Epithelial cell of prostate (primary cell): ENCODE measurements at places on chromosomes 11 and 22.

DNA sequence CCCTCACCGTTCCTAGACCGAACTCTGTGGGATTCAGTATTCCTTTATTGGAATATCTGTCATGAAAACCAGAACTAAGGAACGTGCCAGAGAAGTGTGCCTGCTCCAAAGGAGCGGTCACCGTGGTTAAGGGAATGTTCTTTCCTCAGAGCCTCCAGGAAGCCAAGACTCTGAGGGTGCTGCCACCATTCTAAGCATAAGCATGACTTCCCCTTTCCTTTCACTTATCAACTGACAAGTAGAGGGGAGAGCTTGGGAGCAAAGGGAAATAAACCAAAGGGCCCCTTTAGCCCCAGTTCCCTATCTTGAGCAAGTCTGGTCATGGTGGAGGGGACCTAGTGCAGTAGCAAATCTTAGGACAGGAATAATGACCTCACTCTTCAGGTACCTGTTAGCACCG lies 26.8 kb downstream of the CTR9 start:
- no peak for DNase-seq

- DNase-seq: no peak
Measured at GRCh38 chr22:19703869-19704268, 10.4 kb upstream of the SEPTIN5 start.

GRCh38 chr11:131470216-131470925 lies 100.0 kb downstream of the NTM start:
- no peak for DNase-seq

DNA sequence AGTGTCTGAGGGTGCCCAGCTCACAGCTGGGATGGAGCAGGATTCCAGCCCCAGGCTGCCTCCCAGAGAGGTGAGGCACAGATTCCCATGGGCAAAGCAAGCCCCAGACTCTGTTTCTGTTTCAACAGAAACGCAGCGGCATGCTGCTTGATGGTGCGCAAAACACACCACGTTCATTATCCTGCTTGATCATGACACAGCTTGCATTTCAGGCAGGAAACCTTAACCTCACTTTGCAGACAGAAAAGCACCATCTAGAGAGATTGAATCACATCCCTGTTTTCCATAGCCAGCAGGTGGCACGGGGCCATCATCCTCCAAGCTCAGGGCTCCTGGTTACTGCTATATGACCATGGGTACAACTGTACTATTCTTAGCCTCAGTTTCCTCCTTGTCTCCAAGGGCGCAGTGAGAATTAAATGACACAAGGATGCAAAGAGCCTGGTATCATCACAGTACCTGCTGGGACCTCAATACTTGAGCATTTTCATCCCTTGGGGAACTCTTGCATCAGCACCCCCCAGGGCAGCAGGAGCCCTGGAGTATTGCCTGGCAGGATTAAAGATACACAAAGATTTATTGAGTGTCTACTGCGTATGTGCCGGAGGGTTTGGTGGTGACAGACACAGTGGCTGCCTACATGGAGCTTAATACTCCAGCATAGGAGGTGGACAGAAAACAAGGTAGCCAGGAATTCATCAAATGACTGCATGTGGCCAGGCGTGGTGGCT lies 110.0 kb downstream of the TP53I11 start:
- no peak for DNase-seq

DNA sequence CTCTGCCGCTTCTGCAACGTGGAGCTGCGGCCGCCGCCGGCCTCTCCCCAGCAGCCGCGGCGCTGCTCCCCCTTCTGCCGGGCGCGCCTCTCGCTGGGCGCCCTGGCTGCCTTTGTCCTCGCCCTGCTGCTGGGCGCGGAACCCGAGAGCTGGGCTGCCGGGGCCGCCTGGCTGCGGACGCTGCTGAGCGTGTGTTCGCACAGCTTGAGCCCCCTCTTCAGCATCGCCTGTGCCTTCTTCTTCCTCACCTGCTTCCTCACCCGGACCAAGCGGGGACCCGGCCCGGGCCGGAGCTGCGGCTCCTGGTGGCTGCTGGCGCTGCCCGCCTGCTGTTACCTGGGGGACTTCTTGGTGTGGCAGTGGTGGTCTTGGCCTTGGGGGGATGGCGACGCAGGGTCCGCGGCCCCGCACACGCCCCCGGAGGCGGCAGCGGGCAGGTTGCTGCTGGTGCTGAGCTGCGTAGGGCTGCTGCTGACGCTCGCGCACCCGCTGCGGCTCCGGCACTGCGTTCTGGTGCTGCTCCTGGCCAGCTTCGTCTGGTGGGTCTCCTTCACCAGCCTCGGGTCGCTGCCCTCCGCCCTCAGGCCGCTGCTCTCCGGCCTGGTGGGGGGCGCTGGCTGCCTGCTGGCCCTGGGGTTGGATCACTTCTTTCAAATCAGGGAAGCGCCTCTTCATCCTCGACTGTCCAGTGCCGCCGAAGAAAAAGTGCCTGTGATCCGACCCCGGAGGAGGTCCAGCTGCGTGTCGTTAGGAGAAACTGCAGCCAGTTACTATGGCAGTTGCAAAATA lies 816 bp downstream of the PDE3B start:
- no peak for DNase-seq

DNA sequence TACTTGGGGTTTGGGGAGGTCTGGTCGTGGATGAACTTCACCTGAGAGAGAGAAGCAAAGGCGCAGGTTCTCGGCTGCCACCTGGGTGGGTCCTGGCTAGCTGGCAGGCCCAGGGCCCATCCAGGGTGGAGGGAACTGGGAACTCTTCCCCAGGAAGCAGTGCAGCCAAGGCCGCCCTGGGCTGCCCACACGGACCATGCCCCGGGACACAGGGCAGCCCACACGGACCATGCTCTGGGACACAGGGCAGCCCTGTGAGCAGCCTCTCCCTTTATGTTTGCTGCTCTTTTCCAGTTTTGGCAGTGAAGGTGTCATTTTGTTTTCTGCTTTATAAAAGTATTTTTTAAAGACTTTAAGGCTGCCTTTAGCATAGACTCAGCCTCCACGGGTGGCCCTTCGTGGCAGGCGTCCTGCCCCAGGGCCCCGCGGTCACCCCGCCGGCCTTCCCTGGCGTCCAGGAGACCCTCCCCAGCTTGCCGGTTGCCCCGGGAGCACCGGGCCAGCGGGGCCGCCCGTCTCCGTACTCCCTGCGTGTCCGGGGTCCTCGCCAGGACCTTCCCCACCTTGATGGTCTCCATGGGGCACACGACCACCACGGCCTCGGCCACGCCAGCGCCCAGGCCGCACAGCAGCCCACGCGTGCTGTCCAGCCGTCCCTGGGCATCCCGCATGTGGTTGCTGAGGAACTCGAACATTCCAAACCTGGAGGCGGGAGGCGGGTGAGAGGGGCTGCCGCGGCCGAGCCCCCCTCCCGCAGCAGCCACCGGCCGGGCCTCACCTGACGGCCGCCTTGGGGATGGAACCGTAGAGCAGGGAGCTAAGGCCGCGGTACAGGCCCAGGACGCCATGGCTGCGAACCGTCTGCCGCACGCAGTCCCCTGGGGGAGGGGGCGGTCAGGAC lies 1.1 kb downstream of the SLC25A1 start:
- no peak for DNase-seq
